ENCODE measurements at places on chromosomes 12 and 14.

DNA sequence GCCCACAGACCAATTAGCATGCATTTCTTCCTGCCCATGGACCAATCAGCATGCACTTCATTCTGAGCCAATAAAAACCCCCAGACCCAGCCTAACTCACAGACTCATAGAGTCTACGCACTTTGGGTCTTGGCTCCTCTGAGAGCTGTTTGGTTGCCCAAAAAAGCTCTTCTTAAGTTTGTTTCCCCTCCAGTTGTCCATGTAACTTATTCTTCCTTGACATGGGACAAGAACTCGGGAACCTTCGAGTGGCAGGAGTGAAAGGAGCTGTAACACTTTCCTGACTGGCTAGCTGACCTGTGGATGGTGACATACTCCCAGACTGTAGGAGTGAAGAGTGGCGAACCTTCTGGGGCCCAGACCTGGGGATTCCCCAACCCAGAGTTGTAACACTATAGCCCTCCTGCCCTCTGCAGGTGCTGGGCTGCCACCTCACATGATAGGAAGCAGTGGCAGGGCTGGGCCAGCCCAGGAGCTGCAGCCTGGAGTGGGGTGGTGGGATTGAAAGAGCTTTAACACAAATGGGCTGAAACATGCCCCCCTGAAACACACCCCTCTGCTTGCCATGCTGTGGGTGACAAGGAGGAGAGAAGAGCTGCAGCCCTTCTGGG is 4.4 kb upstream of the BTBD7 start:
- no peak for DNase-seq
- H3K27me3 ChIP-seq: no peaks in the 10 kb centered on the region
- no peak overlapping the region for H3K27ac ChIP-seq
- no peak overlapping the region for H3K4me3 ChIP-seq

GRCh38 chr14:92987713-92988510 is 65.0 kb downstream of the CHGA start:
- H3K36me3 ChIP-seq: no peaks in the 10 kb centered on the region
- no peak for DNase-seq
- no peaks in the 10 kb centered on the region for H3K27me3 ChIP-seq
- H3K4me1 ChIP-seq: no peaks in the 10 kb centered on the region

DNA sequence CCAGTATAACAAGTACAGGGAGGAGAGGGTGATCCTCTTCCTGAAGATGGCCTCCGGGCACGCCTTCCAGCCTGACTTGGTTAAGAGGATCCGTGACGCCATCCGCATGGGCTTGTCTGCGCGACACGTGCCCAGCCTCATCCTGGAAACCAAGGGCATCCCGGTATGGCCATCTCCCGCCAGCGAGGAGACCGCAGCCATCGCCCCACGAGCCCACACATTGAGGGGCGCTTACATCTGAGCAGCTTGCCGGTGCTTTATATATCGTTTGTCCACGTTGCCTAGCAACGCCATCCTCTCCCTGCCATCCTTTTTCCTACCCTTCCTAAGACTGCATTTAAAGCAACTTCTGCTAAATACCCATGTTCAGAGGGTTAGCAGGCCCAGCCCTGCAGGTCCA is 71.5 kb downstream of the AACS start:
- no peak for DNase-seq
- H3K4me3 ChIP-seq: no peak overlapping the region
- H3K4me1 ChIP-seq: no peaks in the 10 kb centered on the region
- H3K27me3 ChIP-seq: no peaks in the 10 kb centered on the region

GRCh38 chr12:48340943-48341342 is 9.8 kb downstream of the ZNF641 start:
- H3K4me3 ChIP-seq: no peak overlapping the region
- H3K27me3 ChIP-seq: no peaks in the 10 kb centered on the region
- DNase-seq: no peak
- H3K36me3 ChIP-seq: peaks cover 38% of the 10 kb centered on the region

Data from right atrium auricular region (tissue), 2 donors.